ENCODE measurements at places on chromosomes 12 and 14. TPM values are rescaled to one million over a fixed set of nuclear protein-coding genes. Genes with fewer than 3 reads are reported as not detected.

GLS2 gene
- under 0.01 TPM for total RNA-seq

MVK gene
- 22.1 TPM for total RNA-seq

- H3K4me1 ChIP-seq: peaks cover 2% of the 10 kb centered on the region
- H3K27ac ChIP-seq: no peak overlapping the region
- H3K27me3 ChIP-seq: no peaks in the 10 kb centered on the region
- no peak overlapping the region for H3K4me3 ChIP-seq
- H3K36me3 ChIP-seq: peaks cover 26% of the 10 kb centered on the region
Measured at GRCh38 chr14:104768437-104769323, 15.7 kb downstream of the SIVA1 start.

- no peaks in the 10 kb centered on the region for H3K27me3 ChIP-seq
- H3K4me3 ChIP-seq: peak overlapping the region; percentile 45
- H3K4me1 ChIP-seq: no peaks in the 10 kb centered on the region
- DNase-seq: no peak
Measured at GRCh38 chr14:99645545-99646505, 896 bp downstream of the HHIPL1 start.

GRCh38 chr12:77218278-77218677, 152.9 kb upstream of the E2F7 start:
- DNase-seq: no peak
- H3K36me3 ChIP-seq: no peaks in the 10 kb centered on the region
- no peaks in the 10 kb centered on the region for H3K4me1 ChIP-seq
- H3K27ac ChIP-seq: no peak overlapping the region
- no peaks in the 10 kb centered on the region for H3K27me3 ChIP-seq
- no peak overlapping the region for H3K4me3 ChIP-seq
